Uterus (tissue), 4 donors: ENCODE measurements at places on chromosomes 11 and 22.

DNA sequence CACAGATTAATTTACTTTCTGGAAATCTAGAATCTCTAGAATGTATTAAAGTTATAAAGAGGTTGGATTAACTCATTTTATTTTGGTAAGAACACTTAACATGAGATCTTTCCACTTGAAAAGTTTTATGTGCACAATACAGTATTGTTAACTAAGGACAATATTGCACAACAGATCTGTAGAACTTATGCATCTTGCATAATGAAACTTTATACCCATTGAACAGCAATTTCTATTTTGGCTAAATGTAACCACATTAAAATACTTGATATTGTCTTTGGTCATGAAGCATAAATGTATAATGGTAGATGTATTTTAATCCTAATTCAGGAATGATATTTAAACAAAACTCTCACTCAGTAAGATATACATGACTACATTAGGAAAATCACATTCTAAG, 203.8 kb downstream of the SNX19 start:
- no peak for DNase-seq

- DNase-seq: no peak
Observed at GRCh38 chr11:36135076-36135475, 154.1 kb downstream of the COMMD9 start.

GRCh38 chr11:46855167-46855566, 9.1 kb upstream of the CKAP5 start:
- no peak for DNase-seq

- DNase-seq: no peak
Observed at GRCh38 chr11:9516113-9516512, 55.3 kb downstream of the ZNF143 start.

GRCh38 chr11:14784230-14784629, 107.8 kb downstream of the CYP2R1 start:
- DNase-seq: no peak

- no peak for DNase-seq
Observed at GRCh38 chr22:31932863-31933262, 11.5 kb upstream of the YWHAH start.

- no peak for DNase-seq
Observed at GRCh38 chr11:12271241-12271640, 106.1 kb upstream of the PARVA start.

DNA sequence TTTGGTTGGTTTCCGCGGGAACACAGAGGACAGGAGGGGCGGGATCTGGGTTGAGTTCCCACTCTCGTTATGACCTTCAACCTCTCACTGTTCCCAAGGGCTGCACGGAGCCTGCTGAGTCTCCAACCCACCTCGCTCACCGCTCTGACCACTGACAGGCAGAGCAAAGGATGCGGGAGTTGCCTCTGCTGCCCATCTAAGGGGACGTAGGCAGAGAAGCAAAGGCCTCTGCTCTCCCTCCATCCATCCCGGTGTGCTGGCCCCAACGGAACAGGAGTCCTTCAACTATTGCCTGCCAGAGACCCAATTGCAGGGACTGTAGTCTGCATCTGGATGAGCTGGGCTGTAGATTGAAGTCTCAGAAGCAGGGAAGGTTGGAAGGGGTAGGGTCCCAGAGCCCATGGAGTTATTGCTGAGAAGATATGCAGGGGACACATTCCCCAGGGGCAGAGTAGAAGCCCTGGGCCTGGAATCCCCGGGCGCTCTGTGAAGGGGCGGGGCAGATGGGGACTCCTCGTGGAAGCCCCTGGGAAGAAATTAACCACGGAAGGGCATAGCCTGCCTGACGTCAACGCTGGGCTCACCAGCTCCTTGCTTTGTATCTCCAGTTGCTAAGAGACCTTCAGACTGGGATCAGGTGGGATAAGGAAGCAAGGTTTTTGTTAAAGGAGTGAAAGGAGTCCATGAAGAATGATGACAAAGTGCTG, 12.7 kb upstream of the FXYD2 start:
- peak; percentile 9 for DNase-seq

DNA sequence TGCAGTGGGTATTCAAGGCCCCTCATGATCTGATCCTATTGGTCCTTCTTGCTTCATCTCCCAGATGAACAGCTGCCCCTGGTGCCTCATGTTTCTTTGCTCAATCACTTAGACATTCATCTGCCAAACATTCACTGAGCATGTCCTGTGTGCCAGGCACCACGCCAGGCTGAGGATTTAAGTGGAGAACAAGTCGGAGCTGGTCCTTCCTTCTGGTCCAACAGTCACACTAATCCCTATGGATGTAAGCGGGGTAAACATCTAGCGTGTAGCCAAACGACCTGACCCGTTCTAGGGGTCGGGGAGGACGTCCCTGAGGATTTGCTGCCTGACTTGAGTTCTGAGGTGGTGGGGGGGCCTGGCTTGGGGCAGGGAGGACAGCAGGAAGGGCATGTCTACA, 21.9 kb downstream of the ZMAT5 start:
- DNase-seq: no peak

DNA sequence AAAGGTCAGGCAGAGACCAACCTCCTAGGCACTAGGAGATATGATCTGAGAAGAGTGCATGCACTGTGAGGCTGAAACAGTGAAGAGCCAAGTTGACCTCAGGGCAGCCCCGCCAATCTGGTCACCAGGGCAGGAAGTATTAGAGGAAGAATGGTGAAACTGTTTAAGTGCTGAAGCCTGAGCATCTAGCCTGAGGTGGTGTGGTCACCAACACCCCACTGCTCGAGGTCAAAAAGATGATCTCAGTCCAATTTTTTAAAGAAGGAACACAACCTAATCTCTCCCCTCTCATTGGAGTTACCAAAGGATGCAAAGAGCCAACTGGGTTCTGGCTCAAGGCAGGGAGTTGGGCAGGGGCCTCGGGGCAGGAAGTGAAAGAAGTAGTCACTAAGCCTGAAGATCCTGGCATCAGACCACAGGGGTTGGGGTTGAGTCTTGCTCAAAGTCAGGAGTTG, 4.0 kb downstream of the APBB1 start:
- DNase-seq: no peak

GRCh38 chr11:77710358-77710757, 72.8 kb upstream of the CLNS1A start:
- DNase-seq: no peak

- no peak for DNase-seq
Observed at GRCh38 chr11:128365044-128365443, 222.3 kb downstream of the ETS1 start.

DNA sequence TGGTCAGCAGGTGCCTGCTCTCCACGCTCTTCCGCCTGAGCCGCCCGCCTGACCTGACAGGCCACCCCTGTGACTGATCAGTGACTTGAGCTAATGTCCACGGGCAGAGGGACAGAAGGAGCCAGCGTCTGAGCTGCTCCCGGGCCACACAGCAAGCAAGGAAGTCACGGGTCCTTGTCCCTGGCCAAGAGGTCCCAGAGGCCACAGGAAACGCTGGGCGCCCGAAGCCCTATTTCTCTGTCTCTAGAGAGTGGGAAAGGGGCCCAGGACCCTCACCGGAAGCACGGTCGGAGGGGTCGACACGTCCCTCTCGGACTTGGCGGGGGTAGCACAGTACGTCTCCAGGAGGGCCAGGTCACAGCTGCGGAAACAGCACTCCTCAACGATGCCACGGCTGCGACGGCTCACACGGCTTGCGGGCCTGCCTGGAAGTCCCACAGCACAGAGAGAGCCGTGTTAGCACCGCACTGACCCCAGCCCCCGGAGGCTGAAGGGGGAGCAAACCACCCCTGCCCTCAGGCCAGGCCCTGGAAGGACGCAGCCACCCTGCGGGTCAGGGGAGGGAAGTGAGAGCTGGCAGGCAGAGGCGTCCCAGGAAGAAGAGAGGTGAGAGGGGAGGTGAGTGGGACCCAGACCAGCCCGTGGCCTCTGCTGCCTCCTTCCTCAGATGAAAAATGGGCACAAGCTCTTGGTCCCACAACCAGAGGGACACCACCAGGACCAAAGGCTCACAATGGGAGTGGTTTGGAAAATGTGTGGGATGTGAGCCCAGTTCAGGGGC, 5.8 kb downstream of the IGF2 start:
- DNase-seq: no peak

DNA sequence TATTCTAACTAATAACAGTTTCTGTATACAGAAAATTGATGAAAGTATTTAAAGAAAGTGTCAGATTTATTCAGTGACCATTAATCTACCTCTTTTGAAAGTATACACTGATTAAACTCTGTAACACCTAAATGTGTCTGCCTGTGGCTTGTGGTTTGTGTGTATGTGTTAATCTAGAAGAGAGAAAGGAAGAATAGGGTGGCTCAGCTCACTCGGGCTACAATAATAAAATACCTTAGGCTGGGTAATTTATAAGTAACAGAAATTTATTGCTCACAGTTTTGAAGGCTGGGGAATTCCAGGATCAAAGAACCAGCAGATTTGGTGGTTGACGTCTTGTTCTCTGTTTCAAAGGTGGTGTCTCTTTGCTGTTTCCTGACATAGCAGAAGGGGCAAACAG, 13.6 kb upstream of the OR5AS1 start:
- DNase-seq: no peak

DNA sequence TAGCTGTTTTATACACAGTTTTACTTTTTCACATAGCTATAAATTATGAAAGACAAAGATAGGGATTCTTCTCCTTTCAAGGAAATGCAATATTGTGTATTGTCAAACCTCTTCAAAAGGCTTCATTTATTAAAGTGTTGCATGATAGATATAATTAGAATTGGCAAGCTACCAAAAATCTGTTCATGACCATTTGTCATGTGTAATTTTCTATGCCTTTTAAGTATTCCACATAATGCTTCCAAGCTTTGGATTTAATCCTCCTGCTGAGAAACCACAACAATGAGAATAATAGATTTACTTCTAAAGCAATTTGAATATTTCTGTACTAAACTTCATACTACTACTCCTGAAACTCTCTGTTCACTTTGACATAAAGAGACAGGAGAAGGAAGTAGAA, 403.2 kb upstream of the CCDC179 start:
- no peak for DNase-seq

- DNase-seq: no peak
Observed at GRCh38 chr11:104531075-104531474, 367.1 kb upstream of the PDGFD start.
